AG04450 (cell line): ENCODE measurements at places on chromosomes 11 and 22.

DNA sequence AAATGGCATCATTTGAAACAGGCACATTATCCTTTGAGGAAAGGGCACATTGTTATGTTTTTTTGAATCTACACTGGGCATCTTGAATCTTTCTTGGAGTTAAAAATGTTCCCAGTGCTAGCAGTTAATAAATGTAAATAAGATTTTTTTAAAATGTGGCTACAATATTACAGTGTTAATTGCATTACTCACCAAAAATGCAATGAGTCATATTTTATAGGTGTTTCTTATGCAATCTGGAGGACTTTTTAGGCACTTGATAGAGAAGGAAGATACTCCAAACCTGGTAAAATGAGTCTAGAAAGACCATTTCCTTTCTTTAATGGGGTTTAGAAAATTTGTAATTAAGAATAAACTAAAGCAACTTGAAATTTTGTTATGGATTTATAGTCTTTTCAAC is 238.0 kb downstream of the METTL15 start:
- no peak for DNase-seq

DNA sequence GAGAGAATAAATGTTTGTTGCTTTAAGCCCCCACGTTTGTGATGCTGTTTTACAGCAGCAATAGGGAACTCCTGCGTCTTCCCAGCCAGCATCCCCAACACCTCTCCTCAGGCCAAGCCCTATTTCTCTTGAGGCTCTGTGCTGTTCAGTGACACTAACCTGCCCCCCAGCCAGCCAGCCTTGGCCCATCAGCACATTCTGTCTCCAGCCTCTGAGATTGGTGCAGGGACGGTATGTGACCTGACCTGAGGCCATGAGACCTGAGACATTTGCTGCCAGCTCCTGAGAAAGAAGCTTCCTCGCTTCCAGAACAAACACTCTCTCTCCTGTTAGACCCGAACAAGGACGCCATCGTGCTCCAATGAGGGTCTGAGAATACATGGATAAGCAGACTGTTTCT is 38.5 kb upstream of the SLC35C1 start:
- DNase-seq: no peak

- DNase-seq: no peak
Observed at GRCh38 chr11:85922367-85922766, 67.2 kb downstream of the CCDC83 start.

DNA sequence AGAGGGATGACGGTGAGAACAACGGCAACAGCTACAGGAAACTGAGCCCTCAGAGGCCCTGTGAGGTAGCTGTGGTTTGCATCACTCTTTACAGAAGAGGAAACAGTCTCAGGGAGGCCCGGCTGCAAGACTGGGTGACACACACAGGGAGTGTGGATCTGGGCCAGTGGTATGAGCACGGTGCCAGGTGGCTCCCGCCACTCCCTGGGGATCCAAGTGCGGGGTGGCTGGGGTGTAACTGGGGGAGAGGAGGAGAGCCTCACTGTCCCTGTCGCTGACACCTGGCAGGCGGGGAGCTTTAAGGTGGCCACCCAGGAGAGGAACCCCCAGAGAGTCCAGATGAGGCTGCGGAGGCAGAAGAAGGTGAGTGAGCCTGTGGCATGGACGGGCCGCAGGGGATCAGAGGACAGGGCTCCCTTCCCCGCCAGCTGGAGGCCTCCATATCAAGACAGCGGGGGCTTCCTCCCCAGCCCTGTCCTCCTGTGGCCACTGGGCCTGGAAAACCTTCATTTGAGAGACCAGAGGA is 5.6 kb downstream of the RGL4 start:
- DNase-seq: no peak

- DNase-seq: no peak
Observed at GRCh38 chr22:19621373-19622060, 92.8 kb upstream of the SEPTIN5 start.

- no peak for DNase-seq
Observed at GRCh38 chr11:38680746-38681145, 2082.7 kb upstream of the RAG2 start.
